ENCODE measurements at places on chromosomes 12 and 14.

- no peak for DNase-seq
These were observed 143.8 kb upstream of the DAAM1 start for GRCh38 chr14:59044707-59045106.

DNA sequence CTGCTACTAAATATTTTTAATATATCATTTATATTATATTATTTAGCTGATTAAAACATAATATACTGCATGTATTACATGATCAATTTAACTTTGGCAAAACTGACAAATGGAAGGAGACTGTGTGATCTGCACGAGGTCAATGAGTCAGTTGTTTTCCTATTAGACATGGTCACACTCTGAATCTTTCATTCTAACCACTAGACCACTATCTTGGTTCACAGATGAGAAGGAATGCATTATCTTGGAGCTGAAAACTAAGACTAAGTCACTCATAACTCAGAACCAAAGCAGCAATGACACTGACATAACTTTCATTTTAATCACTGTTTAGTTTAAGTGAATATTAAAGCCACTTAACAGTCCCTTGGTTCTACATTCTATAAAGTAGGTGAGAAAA is 37.4 kb downstream of the GNPTAB start:
- DNase-seq = no peak

DNA sequence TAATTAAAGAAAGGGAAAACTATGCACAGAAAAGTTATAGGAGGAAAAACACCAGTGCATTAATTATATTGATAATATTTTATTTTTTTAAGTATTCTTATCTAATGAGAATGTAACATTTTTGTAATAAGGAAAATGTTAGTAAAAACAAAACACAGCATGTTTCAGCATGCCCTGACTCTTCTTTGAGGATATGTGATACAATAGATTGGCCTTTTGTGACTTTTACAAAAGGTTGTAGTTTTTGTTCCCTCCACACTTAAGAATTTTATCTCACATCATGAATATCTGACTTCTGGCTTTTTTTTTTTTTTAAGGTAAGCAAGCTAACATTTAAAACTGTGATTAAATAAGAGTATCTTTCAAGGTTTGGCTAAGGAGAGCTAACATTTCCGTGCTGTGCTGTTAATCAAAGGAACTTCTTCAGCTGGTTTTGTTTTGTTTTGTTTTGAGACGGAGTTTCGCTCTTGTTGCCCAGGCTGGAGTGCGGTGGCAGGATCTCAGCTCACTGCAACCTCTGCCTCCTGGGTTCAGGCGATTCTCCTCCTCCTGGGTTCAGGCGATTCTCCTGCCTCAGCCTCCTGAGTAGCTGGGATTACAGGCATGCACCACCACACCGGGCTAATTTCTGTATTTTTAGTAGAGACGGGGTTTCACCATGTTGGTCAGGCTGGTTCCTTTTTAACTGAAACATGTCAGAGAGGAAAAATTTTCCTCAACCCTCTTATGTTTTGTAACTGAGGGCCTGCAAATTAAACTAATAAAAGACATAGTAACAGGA is 30.8 kb upstream of the RESF1 start:
- no peak for DNase-seq

DNA sequence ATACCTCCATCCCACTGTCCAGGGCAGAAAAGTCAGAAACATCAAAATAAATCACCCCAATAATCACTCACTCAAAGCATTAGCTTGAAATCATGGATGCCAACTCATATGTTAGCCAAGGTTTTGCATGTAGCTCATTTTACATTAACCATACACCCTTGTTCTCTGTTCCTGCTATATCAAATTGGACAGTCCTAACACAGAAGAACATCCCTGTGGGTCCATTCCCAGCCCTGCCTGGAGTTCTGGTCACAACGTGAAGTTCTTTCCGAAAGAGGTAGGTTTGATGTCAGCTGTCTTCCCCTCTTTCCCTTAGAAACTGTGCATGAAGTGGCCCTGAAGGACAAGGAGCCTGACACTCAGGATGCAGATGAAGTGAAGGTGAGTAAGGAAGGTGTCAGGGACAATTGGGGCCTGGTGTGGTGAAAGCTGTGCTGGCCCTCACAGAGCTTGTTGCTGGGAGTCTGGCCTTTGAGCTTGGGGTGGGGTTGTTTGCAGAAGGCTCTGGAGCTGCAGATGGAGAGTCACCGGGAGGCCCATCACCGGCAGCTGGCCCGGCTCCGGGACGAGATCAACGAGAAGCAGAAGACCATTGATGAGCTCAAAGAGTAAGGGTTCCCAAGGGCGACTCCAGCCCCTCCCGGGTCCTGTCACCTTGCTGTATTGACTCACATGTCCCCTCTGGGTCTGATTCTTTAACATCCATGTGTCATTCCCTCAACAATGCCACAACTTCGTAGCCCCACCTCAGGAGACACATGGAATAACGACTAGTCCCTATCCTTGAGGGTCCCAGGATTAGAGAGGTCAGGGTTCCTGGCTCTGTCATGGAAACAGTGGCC is 15.0 kb upstream of the PIP4K2C start:
- no peak for DNase-seq

DNA sequence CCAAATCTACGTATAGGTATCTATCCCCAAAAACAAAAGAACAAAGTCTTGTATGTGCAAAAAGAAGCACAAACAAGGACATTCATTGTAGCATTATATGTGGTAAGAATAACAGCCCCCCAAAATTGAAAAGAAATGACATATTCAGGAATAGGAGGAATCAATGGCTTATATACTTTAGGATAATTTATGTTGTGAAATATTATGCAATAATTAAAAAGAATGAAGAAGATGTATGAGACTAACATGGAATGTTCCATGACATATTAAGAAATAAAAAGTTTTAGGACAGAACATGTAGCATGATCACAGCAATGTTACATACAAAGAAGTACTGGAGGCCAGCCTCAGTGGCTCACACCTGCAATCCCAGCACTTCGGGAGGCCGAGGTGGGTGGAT is 9.1 kb downstream of the SMCO2 start:
- no peak for DNase-seq

DNA sequence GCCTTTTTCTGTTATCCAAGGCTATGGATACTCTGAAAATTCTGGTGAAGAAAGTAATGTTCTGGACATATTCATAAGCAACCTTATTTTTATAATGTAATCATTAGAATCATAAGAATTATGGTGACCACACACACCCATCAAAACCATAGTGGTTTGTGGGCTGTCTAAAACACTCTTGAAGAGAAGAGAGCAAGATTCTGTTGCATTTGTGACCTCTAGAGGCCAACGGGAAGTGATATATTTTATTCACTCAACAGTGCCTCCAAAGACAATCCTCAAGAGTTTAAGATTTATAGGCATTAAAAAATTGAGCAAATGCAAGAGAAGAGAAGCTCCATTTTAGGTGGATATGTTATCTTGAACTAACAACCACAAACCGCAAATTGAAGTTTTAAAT is 68.5 kb upstream of the LGR5 start:
- no peak for DNase-seq

DNA sequence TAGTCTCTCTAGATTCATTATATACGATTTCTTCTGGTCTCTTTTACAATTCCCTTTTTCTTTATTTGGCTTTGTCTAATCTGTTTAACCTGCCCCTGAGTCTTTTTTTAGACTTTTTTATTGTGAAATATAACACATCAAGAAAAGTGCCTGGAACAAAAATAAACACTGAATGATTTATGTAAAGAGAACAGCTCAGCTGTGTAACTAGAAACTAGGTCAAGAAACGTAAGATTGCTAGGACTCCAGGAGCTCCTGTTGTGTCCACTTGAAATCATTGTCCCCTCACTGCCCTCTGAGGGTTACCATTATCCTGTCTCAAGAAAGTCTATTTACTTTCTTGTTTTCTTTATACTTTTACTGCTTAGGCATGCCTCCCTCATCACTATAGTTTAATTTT is 23.1 kb downstream of the EXD2 start:
- no peak for DNase-seq

- DNase-seq = no peak
These were observed 56.2 kb upstream of the NID2 start for GRCh38 chr14:52124791-52125684.

- no peak for DNase-seq
These were observed 14.7 kb upstream of the MFAP5 start for GRCh38 chr12:8677362-8677761.

GRCh38 chr12:96828169-96828789 is 78.8 kb upstream of the NEDD1 start:
- DNase-seq = no peak

DNA sequence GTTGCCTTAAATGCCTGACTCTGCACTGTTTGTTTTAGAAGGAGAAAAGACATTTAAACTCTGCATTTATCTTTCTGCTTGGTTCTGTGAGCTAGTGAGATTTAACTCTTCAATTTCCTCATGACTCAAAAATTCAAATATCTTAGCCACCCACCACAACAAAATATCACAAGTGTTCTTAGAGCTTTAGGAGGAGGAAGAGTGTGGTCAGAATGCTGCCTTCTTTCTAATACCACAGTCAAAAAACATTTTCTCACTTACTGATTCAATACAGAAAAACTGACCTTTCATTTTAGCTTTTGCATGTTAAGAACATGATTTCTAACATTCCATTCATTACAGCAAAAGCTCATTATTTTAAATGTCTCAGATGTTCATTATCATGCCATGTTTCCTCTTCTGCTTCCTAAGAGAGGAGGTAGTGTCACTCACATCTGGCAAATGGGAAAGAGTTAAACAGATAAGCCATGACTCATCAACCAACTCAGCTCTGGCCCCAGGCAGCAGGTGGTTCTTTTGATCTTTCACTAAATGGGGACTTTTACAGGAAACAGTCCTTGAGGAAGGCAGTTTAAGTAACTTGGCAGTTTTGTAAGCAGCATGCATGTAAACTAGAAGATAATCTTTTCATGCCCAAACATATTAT is 56.4 kb upstream of the RNU6-8 start:
- DNase-seq = no peak

GRCh38 chr12:2177003-2177402 is 124.2 kb downstream of the CACNA1C start:
- DNase-seq = no peak

- no peak for DNase-seq
These were observed 45.1 kb upstream of the VRK1 start for GRCh38 chr14:96752125-96752524.

- DNase-seq = no peak
These were observed 1301.2 kb upstream of the FLRT2 start for GRCh38 chr14:84228702-84229101.

GRCh38 chr14:81172353-81172752 is 48.4 kb downstream of the GTF2A1 start:
- no peak for DNase-seq

Data from NCI-H1436 treated with DMSO at 0.1 percent for 48 hours (cell line).